ENCODE measurements at places on chromosomes 12 and 14.
A peak's percentile ranks its signal among the peaks of the same experiment; 100 is the strongest.

GRCh38 chr14:104528496-104528895 is 51.1 kb upstream of the C14orf180 start:
- no peak for DNase-seq

DNA sequence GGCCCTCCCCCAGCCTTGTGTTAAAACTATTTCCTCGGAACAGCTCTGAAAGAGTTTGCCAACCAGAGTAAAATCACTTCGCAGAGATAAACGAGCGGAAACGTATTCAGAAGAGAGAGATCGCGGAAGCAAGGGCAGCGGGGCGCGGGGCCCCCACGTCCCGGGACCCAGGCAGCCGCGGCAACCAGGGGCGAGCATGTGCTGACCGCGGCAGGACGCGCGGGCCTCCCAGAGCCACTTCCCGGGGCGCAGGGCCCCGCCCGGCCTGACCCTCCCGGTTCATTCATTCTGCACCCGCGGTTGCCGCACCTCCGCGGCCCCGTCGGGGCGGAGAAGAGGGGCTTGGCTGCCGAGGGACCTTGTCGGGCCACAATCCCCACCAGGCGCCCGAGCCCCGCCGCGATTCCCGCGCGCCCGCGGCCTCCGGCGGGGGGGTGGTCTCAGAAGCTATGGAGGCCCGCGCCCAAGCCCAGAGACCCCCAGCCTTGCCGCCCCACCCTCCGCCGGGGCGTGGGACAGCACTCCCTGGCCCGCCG is 598 bp downstream of the UBE2N start:
- no peak for DNase-seq

- DNase-seq = no peak
Observed at GRCh38 chr14:24092110-24092504, 2.0 kb upstream of the PCK2 start.

GRCh38 chr12:98592825-98593322 is 612 bp upstream of the SLC25A3 start:
- DNase-seq = peak; percentile 16

DNA sequence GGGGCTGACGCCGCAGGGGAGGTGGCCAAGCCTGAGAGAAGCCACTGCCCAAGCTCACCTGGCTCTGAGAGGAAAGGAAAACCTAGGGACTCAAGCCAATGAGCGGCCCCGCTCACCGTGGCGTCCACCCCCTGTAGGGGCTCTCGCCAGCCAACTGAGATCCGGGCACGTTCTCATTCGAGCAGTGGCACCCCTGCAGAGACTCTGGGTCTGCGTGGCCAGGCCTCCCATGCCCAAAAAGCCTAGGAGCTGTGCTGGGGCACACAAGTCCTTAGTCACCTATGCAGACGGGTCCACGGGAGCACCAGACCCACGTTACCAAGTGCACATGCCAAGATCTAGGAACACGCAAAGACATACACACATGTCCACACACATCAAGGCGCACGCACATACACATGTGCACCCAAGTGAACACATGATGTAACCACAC is 106.2 kb downstream of the NCOR2 start:
- no peak for DNase-seq

GRCh38 chr14:102063109-102063807 is 23.6 kb downstream of the HSP90AA1 start:
- peak; percentile 77 for DNase-seq

DNA sequence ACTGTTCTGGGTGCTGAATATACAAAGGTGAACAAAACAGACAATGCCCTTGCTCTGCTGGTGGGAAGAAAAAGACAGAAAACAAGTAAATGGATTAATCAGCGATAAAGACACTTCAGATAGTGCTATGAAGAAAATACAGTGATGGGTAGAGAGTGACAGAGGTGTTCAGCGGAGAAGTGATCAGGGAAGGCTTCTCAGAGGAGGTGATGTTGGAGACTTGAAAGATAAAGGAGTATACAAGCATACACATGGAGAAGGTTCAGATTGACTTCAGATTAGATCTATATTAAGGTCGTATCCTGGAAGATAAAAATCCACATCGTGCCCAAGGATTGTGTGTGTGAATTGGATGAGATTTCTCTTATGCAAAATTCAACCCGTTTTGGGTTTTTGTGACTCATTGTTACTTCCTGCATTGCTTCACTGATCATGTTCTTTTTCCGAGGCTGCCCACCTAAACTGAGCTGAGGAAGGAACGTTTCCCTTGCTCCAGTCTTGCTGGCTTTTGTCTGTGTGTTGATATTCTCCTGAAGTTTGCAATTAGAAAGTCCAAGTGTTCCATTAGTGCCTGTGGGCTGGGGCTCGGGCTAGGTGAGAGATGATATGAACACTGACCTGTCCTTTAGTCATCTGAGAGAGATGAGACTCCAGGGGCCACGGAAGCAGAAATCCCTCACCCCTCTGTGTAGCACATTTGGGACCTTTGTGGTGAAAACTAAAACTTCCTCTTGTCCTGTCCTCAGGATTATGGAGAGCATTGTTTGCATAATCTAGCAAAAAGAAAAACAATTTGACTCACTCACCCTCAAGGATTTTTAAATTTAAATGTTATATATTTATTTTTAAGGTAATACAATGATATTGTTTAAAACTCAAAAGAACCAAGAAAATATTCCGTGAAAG is 27.6 kb downstream of the PLXNC1 start:
- DNase-seq = no peak

DNA sequence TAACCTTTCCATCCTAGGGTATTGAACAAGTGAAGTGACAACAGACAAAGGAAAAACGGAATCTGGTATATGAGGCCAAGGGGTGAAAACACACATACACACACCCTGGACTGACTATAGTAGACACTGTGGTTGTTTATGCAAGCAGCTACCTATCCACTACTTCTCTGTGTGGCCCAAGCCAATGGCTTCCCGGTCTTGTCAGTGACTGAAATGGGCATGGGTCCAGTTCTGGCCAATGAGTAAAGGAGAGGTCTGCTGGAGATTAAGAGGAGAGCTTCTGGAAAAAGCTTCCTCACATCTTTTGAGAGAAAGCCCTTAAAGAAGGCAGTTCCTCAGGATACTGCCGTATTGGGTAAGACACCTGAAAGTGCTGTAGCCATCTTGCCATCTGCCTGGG is 19.3 kb downstream of the MBIP start:
- DNase-seq = no peak

DNA sequence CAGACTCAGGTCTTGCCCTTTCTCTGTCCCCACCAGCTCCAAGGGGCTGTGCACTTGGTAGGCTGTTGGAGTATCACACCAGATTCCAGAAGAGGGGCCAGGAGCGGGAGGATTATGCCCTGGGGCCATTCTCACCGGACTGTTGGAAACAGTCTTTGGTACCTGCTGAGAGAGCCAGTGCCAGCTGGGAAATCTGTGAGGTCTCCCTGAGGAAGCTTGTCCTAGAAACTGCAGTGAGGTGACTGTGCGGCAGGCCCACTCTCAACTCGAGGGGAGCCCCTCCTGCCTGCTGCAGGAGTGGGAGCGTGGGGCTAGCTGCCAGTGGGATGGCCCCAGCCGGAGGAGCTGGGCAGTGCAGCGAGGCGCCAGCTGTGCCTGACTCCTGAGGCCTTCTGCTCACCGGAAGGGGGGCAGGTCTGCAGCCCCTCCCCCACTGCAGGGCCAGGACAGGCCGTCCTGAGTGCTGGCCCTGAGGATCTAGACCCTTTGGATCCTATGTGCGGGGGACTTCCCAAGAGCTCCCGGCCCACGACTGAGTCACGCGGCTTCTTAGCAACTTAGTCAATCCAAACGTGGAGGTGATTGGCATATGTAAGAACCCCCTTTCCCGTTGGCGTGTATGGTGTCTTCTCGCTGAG is 295.2 kb downstream of the CACNA1C start:
- no peak for DNase-seq

DNA sequence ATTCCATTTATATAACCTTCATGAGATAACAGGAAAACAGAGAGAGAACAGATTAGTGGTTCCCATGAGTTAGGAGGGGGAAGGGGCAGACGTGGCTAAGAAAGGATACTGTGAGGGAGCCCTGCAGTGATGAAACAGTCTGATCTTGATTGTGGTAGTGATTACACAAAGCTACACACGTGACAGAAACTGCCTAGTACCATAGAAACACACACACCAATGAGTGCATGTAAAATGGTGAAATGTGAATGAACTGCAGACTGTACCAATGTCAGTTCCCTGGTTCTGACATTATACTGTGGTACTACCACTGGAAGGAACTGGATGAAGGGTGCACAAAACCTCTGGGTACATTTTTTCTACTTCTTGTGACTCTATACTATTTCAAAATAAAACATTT is 36.9 kb downstream of the NRDE2 start:
- no peak for DNase-seq

DNA sequence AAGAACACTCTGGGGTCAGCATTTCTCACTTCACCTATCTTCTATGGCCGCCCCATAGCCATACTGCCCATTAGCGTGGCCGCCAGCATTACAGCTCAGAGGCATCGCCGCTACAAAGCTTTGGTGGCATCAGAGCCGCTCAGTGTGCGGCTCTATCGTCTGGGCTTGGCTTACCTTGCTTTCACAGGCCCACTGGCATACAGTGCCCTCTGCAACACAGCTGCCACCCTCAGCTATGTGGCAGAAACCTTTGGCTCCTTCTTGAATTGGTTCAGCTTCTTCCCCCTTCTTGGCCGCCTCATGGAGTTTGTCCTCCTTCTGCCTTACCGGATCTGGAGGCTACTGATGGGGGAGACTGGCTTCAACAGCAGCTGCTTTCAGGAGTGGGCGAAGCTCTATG is 2.6 kb downstream of the DNAJC22 start:
- DNase-seq = no peak

DNA sequence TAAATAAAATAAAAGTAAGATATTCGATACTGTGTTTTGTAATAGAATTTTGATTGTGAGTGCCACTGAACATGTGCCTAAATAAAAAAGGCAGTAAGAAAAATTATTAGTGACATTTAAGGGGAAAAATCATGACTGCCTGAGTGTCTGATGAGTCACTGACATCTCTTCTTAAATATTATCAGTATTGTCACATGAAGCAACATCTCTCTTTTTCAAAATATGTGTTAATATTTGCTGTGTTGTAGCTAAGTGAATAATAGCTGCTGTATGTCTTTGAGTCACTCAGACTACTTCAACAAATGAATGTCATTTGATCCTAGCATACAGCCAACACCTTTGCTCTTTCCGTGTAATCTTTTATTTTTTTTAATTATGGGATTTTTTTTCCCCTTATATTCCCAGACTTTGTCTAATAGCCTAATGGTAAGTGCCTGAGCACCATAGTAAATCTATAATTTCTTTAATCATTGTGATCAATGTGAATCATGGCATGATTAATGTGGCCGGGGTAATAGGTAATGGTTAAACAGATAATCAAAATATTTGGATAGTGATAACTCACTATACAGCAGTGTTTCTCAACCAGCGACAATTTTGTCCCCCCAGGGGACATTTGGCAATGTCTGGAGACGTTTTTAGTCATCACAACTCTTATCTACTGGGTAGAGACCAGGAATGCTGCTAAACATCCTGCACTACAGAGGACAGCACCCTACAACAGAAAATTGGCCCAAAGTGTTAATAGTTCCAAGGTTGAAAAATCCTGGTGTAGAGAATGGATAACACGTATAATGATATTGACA is 11.7 kb upstream of the OTX2 start:
- DNase-seq = no peak

DNA sequence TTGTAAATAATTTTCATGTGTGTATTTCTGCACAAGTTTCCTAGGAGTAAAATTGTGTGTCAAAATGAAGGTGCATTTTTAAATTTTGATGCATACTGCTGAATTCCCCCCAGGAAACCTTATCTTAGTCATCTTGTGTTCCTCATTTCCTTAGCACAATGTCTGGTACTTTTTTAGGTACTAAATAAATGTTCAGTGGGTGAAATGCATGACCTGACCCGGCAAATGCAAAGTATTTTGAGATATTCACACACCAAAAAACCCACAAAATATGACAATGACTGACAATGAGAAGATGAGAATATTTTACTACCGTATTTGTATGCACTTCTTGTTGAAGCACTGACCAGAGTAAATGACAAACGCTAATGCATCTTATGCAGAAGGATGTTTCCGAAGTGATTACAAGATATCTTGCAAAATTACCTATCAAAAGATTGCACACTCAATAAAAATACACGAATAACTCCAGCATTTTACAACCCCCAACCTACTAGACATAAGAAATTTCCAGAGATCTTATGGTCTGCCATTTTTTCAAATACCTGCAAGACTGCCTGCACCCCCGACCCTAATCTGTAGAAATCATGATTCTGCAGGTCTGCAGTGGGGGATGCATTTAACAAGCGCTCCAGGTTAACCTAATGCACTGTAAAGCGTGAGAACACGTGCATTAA is 895 bp upstream of the PRKAB1 start:
- DNase-seq = peak; percentile 26

DNA sequence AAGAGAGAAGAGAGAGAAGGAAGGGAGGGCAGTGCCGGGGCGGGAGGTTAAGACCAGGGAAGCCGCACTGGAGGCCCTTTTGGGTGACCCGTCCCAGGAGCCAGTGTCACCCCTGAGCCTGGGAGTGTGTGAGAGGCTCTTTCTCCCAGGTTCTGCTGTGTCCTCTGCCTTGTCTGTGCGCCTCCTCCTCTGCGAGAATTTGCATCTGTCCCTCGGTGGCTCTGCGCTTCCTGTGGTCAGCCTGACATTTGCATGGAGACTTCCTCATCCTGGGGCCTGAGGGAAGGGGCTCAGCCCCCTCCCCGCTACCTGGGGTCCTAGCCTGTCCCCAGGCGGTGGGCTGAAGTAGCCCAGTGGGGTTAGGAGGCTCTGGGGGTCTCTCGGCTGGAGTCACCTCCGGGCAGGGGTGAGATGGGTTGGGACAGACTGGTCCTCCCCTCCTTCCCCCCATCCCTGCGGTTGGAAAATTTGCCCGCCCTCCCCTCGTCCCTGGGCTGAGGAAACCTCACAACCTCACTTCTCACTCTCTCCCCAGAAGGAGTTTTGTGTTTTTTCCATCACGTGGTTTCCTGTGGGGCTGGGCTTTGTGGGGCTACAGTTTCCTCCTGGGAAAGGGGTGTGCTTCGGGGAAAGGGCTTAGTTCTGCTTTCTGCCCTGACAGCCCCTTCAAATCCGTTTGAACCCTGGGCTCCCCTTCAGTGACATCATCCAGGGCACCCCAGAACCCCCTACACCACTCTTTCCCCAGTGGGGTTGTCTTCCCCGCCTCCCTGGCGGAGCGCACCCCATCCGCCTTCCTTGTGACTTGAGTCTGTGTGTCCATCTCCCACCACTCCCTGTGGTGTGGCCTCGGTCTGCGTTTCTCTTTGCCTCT is 2.5 kb downstream of the PTPN6 start:
- DNase-seq = no peak

DNA sequence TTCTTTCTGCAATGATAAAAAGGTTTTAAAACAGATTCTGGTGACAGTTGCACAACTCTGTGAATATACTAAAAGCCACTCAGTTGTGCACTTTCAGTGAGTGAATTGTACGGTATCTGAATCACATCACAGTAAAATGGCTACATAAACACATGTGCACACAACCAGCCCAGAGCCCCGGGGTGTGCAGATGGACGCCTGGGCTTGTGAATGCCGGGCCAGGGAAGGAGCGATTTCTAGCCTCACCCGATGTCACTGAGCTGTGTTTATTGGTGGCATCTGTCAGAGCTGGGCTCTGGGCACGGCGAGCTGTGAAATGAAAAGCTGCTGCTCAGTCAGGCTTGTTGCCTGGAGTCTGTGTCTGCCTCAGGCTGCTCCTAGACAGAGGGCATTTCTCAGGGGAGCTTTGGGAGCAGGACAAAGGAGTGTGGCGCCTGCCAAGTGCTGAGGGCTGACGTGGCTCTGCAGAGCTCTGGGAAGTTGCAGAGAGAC is 25.9 kb downstream of the RHOF start:
- no peak for DNase-seq

- DNase-seq = peak; percentile 96
Observed at GRCh38 chr12:49264873-49265792, at the start of gene TUBA1C. Gene TUBA1C (plus strand): TSS chr12:49265082. CDS start chr12:49265182, 100 bp downstream.

- no peak for DNase-seq
Observed at GRCh38 chr12:68207276-68207675, 18.3 kb downstream of the IL26 start.

All from HuH-7 (cell line).